Immature natural killer cell (primary cell): ENCODE measurements at places on chromosomes 4 and X. TPM values are rescaled to one million over a fixed set of nuclear protein-coding genes. Genes with fewer than 3 reads are reported as not detected.
A peak's percentile ranks its signal among the peaks of the same experiment; 100 is the strongest.

- H3K27ac ChIP-seq = no peak overlapping the region
- no peak overlapping the region for H3K4me3 ChIP-seq
- H3K36me3 ChIP-seq = no peaks in the 10 kb centered on the region
- no peaks in the 10 kb centered on the region for H3K4me1 ChIP-seq
- peaks cover 2% of the 10 kb centered on the region for H3K27me3 ChIP-seq
Measured at GRCh38 chrX:68978255-68978654, 149.4 kb downstream of the EFNB1 start.

- no peak overlapping the region for H3K4me3 ChIP-seq
- no peak overlapping the region for H3K27ac ChIP-seq
- H3K36me3 ChIP-seq = no peaks in the 10 kb centered on the region
- no peak for DNase-seq
Measured at GRCh38 chr4:138702190-138702824, 313.3 kb upstream of the NOCT start.

GRCh38 chrX:84188320-84188834, 378 bp upstream of the RPS6KA6 start:
- DNase-seq = no peak
- H3K27ac ChIP-seq = no peak overlapping the region
- no peaks in the 10 kb centered on the region for H3K36me3 ChIP-seq
- H3K4me3 ChIP-seq = peak overlapping the region; percentile 31

The IL9R gene
- not detected for polyA plus RNA-seq

The LIN54 gene
- 6.9 TPM for polyA plus RNA-seq
